Upper lobe of left lung (tissue), 6 donors: ENCODE measurements at places on chromosomes 7 and 10.

DNA sequence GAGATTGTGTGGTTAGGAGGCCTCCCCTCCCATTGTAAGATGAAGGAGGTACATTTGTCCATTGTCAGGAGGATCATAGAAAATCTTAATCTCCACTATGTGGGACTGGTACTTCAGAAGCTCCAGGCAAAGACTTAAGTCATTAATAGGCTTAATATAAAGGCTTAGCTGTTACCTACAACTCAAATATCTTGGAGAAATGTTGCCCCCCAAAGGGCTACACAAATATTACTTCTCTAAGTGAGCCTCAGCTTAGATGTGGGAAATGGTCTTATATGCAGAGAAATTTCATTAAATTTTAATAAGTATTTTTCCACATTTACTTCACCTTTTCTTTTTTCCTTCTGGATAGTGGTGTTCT, 27.2 kb downstream of the TAS2R41 start:
- no peak for DNase-seq

GRCh38 chr7:29342761-29343160, 148.2 kb downstream of the CHN2 start:
- no peak for DNase-seq

- DNase-seq = no peak
These were observed 597.6 kb downstream of the SORCS1 start for GRCh38 chr10:106566873-106567272.

DNA sequence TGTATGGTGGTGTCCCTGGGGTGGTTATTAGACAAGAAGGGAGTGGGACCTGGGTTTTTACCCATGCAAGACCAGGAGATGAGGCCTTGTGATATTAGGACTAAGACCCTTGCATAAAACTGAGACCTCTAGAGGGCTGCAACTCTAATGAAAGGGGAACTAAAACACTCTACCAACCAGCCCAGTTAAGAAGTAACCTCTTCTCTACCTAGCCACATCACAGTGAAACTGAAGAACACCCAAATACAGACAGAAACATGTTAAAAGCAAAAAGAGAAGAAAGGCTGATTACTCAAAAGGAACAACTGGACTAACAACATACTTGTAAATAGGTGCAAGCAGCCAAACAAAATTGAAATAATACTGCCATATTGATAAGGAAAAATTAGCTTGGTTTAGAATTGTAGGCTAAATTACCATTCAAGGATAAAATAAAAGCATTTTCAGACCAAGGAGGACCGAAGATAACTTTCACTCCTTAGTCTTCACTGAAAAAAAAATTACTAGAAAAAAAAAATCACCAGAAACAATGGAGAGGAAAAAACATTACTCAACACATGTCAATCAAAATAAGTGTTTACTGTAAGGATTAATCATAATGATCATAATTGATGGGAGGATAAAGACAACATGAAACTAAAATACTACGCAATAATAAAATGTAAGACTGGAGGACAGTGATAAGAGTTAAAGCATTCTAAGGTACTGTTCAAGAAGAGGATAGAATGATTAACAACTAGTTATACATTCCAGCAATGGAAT, 27.6 kb downstream of the ERLIN1 start:
- DNase-seq = no peak

DNA sequence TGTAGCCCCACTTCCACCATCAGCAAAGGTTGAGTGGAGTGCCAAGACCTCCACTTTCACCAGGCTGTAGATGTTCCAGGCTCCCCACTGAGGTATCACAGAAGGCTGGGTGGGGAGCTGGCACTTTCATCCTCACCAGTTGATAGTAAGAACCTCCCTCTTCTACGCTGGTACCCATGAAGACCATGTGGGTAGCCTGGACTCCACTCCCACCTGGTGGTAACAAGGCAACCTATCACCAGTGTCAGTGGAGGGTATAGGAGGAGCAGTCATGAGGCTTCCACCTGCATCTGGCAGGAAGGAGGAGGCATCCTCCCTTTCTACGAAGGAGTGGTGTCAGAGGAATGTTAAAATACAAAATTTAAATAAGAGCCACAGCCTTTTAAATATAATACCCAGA, 4.4 kb downstream of the SMIM30 start:
- no peak for DNase-seq

DNA sequence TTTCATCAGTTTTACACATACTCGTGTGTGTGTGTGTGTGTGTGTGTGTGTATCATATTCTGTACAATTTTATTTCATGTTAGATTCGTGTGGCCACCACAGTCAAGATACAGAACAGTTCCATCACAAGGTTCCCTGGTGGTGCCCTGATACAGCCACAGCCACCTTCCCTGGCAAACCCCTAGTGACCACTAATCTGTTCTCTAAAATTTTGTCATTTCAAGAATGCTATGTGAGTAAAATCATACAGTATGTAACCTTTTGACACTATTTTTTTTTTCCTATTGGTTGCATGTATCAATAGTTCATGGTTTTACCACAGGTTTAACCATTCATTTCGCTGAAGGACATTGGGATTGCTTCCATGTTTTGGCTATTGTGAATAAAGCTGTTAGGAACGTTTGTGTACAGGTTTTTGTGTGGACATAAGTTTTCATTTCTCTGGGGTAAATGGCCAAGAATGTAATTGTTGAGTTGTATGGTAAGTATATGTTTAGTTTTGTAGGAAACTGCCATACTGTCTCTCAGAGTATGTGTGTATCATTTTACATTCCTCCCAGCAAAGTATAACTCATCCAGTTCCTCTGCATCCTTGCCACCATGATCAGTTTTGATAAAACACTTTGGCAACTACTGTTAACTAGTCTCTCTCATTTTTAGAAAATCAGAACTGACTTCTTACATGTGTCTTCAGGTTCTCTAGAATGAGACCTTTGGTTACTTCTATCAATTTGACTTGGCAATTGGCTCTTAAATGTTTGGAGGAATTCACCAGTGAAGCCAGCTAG, 20.6 kb downstream of the KLHDC10 start:
- DNase-seq = no peak

DNA sequence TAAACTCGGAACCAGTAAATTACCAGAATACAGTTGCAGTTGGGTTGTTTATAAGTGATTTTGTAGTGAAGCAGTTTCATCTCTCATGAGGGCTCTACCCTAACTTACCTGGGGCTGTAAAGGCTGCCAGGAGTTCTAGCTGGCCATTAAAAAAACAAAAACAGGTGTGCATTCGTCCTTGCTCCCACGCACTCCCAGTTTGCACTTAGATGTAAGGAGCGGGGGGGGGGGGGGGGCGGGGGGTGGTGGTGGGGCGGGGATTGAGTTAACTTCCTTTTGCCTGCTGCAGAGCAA, 2.3 kb upstream of the PFKFB3 start:
- no peak for DNase-seq

GRCh38 chr7:603152-603951, 83.7 kb upstream of the PDGFA start:
- DNase-seq = no peak
